Activated T-helper 1 cell treated with Interleukin-2 at 50 U/mL for 16 hours (primary cell): ENCODE measurements at places on chromosomes 2 and 18.

DNA sequence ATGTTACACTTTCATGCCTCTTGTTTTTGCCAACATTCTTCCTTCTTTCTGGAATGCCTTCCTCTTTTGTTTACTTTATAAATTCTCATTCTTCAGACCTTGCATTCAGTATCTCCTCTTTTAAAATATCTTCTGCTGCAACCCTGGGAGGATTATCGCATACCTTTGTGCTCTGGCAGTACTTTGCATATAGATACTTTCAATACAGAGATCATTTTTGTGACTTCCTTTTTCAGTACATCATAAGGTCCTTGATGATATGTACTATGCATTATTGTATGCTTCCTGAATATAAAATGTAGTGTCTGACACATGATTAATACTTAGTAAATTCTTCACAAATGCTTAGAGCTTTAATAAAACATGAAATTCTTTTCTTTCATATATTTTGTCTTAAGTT is 538.7 kb downstream of the TRIB2 start:
- no peak for DNase-seq

DNA sequence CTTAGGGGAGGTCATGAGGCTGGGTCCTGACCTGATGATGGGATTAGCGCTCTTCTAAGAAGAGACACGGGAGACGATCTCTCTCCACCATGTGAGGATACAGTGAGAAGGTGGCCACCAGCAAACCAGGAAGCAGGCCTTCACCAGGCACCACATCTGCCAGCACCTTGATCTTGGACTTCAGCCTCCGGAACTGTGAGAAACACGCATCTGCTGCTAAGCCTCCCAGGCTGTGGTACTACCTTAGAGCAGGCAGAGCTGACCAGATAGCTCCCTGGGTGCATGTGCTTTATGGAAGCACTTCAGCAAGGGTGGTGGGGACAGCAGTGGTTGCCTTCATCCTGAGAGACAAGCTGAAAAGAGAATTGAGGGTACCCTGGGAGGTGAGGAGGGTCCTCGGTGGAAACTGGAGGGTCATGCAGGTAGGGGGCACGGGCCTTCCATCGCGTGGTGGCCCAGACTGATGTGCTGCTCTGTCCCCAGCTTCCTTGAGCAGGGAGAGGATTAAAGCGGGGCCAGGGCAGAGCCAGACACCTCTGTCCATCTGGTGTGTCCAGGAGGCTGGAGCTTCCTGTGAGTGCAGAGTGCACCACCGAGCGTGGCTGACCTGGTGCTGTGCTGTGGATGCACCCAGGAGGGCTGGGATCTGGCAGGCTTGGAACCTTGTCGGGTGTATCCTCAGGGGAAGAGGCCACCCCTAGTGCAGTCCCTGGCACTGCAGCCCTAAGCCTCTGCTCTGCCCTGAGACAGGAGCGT is 42.9 kb upstream of the HS6ST1 start:
- no peak for DNase-seq

- DNase-seq, result no peak
Observed at GRCh38 chr2:202024871-202025270, 8.8 kb upstream of the FZD7 start.

GRCh38 chr2:182142062-182142461 is 156.4 kb downstream of the PPP1R1C start:
- DNase-seq, result no peak

- DNase-seq, result no peak
Observed at GRCh38 chr2:103132536-103133217, 370.8 kb downstream of the TMEM182 start.

DNA sequence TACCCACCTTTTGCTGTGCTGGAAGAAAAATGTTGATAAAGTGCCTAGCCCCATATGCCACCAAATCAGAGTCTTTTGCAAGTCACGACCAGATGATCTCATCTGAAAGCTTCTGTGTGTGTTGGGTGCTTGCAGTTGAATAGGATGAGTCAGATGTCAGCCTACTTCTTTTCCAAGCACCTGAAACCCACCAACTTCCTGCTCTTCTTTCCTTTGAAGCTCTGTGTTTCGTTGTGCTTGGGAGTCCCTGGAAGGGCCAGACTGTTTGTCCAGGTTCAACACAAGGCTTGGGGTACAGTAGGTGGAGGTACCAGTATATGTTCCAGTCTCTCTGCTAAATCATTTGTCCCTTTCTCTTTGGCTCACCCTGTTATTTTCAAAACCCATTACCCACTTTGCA is 36.8 kb upstream of the LCLAT1 start:
- no peak for DNase-seq

GRCh38 chr2:107392241-107392704 is 434.4 kb upstream of the RGPD4 start:
- DNase-seq, result no peak

DNA sequence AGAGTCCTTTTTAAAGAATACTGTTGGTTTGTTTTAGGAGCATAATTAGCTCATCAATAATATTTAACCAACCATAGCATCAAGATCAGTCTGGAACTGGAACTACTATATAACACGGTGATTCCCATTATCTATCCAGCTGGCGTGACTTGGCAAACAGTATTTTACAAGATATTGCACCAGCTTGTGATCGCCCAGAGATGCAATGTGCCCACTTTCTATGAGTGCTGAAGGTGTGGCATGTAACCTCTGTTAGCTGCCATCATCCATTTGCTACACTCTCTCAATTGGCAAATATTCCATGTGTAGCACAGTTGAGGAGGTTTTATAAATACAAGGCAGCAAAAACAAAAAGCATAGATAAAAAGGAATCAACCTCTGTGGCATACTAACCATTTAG is 64.9 kb downstream of the FIGN start:
- no peak for DNase-seq

- DNase-seq, result no peak
Observed at GRCh38 chr18:39199231-39199855, 1633.7 kb upstream of the CELF4 start.

DNA sequence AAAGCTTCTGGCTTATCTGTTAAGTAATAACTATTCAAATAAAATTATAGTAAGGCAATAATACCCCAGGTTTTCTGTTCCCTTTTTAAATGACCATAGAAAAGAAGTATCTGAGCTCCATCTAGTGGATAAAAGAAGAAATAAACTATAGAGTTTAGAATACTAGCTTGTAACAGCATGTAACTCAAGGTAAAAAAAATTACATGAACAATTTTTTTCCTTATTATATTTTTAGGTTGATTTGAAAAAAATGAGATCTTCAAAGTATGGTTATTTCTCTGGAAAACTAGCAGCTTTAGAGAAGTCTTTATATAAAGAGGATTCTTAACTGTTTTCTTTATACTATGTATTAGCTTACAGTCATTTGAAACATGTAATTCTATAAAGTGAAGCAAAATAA is 58.1 kb downstream of the NCKAP1 start:
- DNase-seq, result no peak
